ENCODE measurements at places on chromosomes 5 and 9.

- DNase-seq: no peak
Observed at GRCh38 chr9:116550696-116551436, 136.2 kb upstream of the TRIM32 start.

GRCh38 chr9:107067739-107068416 lies 204.9 kb downstream of the ZNF462 start:
- DNase-seq: no peak

- DNase-seq: no peak
Observed at GRCh38 chr5:132465059-132465707, 25.4 kb downstream of the IRF1 start.

- DNase-seq: no peak
Observed at GRCh38 chr9:134217431-134218210, 53.3 kb upstream of the RNU6ATAC start.

- no peak for DNase-seq
Observed at GRCh38 chr5:151413800-151414199, 33.6 kb upstream of the SLC36A1 start.

DNA sequence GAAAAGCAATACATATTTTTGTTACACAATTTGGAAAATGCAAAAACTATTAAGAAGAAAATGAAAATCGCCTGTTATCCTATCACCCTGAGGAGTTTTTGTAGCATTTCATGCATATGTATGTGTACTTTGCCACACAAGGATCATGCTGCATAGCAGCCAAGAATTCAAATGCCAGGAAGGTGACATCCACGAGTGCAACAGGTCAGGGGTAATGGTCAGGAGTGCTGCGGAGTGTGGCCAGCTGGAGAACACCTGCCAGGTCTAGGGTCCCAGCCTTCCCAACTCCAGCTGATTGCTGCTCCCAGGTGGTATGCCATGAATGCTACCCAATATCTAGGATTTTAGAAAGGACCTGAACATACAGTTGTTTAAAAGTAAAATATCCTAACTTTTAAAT lies 617.1 kb downstream of the PRELID2 start:
- no peak for DNase-seq

GRCh38 chr5:122311497-122311960 lies 508 bp upstream of the SNCAIP start:
- DNase-seq: no peak

DNA sequence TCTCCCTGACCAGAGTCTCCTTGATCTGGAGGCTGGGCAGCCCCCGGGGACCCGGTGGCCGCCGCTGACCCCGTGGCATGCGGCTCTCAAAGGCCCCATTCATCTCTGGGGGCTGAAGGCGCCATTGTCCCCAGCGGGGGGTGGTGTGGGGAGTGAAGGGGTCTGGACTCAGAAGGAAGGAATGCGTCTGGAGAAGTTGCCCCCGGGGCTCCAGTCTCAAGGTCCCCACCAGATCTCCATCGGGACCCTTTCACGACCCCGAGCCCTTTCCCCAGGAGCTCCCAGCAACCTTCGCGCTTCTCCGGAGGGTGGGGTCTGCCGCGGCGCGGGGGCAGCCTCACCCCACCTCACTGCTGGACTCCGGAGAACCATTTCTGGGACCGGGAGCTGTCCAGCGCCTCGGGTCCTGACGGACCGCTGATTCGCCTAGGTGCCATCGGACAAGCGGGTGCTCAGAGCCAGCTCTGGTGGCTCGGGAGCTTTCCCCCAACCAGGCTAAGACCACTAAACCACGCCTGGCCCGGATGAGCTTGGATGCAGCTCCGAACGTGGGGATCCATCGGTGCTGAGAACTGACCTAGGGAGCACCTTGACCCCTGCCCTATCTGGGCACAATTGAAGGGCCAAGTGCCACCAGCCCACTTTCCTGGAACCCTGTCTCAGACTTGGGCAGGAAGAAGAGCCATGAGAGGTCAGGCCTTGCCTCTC lies 5.1 kb upstream of the PCDH1 start:
- DNase-seq: no peak

GRCh38 chr5:159518371-159518770 lies 188.1 kb upstream of the IL12B start:
- DNase-seq: no peak

DNA sequence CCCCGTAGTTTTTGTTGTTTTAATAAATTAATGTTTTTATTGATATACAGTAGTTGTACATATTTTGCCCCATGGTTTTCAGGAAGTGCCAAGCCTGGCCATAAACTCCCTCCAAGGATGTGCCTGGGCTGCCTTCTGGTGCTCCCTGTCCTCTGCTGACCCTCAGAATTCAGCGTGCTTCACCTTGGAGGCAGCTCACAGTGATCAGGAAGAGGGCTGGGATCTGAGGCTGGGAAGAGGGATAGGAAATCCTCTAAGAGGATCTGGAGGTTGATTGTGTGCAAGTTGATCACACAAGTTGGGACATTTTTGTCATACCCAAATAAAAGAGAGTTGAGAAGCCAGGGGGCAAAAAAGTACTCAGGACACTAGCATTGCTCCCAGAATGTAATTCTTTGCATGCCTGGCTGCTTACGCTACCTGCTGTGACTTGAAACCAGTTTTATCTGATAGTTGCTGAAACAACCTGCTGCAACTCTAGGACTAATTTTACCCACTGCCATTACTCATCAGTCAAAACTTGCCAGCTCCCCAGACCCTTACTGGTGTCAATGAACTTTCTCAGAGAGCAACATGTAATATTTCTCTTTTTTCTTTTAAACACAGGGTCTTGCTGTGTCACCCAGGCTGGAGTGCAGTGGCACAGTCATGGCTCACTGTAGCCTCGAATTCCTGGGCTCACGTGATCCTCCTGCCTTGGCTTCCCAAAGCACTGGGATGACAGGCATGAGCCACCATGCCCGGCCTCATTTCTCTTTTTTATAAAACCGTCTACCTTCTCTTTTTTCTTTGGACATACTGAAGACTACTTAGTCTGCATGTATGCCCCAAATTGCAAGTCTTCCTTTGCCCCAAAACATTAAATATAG lies 29.0 kb downstream of the PDE6A start:
- DNase-seq: no peak

DNA sequence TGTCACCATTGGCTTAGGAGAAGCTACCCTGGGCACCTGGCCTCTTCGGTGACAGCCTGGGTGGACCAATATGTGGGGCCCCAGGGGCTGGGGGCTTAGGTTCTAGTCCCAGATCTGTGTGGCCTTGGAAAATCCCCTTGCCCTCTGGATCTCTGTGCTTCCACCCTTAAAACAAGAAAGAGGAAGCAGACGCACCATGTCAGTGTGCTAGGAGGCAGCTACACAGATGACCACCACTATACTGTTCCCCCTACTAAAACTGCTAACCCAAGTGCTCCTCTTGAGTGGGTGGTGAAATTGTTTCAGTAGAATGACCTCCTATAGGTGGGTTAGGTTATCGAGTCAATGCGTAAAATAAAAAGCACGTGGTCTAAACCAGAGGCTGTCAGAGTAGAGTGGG lies 31.0 kb downstream of the AFAP1L1 start:
- DNase-seq: no peak

DNA sequence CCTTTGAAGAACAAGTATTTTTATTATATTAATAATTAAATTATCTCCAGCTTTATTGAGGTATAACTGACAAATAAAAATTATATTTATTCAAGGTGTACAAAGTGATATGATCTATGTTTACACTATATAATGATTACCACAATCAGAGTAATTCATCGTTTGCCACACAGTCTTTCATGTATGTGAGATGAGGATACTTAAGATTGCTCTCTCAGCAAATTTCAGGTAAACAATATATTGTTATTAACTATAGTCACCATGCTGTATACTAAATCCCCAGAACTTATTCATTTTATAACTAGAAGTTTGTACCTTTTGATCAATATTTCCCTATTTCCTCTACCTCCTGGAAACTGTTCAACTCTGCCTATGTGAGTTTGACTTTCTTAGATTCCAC lies 16.7 kb upstream of the CCNO start:
- DNase-seq: no peak

DNA sequence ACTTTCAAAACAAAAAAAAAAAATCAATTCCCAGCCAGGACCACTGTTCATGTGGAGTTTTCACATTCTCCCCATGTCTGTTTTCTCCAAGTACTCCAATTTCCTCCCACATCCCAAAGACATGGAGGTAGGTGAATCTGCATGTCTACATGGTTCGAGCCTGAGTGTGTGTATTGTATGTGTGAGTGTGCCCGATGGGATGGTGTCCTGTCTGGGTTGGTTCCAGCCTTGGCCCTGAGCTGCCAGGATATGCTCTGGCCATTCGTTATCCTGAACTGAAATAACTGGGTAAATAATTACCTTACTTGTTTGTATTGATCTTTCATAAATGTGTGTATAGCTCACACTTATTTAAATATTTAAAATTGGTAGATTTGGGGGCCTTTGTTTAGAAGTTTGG lies 452.3 kb upstream of the RORB start:
- DNase-seq: no peak

GRCh38 chr9:82532504-82533180 lies 530.3 kb downstream of the RASEF start:
- no peak for DNase-seq

All from stimulated activated CD8-positive, alpha-beta memory T cell treated with anti-CD3 and anti-CD28 coated beads, Interleukin-4, amount 100 ng/mL, for 1 hour (primary cell).